ENCODE measurements at places on chromosomes 2 and 18. TPM values are rescaled to one million over a fixed set of nuclear protein-coding genes. Genes with fewer than 3 reads are reported as not detected.

GRCh38 chr2:149645391-149645790 lies 57.8 kb upstream of the MMADHC start:
- peak; percentile 51 for DNase-seq

GRCh38 chr2:18519914-18520450 lies 40.5 kb downstream of the RDH14 start:
- no peak for DNase-seq

GRCh38 chr18:32906506-32907310 lies 133.9 kb upstream of the KLHL14 start:
- DNase-seq = no peak

DNA sequence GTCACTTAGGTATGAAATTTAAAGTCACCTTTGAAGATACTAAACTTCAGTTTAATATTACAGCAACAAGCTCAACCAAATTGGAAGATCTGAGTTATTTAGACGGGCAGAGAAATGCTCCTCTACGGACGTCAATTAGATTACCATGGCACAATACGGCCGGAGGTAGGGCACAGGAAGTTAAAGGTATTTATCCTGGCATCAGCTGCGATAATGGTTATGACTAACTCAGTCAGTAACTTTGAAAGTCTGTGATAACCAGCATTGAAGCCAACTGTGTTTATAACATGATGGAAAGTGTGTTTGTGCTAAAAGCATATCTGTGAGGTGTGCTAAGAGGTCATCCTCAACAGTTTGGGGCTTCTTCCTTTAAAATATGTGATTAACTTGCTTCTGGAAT lies 117.3 kb downstream of the WDSUB1 start:
- DNase-seq = no peak

DNA sequence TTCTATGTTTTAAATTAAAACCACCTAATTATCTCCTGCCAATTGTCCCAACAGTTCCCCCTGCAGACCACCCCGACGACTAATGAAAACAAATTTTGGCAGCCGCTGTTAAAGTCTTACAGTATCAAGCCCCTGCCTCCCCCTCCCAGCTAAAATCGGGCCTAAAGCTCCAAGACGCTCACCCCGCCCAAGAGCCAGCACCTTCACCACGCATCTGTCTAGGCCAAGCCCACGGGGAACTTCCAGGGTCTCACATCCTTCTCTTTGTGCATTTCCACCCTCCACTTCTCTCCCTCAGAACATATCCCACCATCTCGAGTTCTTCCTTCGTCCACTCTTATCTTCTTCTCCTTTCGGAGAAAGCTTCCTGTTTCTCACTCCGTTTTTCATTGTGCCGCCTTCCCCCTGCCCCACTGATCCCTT lies 445 bp downstream of the PRPF40A start:
- no peak for DNase-seq

- no peak for DNase-seq
Measured at GRCh38 chr18:26438980-26439379, 109.4 kb downstream of the KCTD1 start.

DNA sequence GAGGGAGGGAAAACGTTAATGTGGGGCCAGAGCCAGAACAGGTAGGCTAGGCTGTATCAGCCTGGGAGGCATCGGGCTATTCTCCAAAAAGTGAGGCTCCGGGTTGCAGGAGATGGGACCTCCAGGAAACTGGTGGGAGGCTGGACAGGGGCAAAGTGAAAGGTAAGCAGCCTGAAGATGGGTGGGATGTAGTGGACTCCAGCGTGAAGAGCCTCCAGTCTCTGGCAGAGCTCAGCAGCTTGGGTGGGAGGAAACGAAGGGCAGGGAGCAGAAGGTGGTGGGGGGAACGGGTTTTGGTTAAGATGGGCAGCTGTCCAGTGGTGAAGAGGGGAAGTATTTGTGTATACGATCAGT lies 3.1 kb upstream of the EMX1 start:
- DNase-seq = no peak

DNA sequence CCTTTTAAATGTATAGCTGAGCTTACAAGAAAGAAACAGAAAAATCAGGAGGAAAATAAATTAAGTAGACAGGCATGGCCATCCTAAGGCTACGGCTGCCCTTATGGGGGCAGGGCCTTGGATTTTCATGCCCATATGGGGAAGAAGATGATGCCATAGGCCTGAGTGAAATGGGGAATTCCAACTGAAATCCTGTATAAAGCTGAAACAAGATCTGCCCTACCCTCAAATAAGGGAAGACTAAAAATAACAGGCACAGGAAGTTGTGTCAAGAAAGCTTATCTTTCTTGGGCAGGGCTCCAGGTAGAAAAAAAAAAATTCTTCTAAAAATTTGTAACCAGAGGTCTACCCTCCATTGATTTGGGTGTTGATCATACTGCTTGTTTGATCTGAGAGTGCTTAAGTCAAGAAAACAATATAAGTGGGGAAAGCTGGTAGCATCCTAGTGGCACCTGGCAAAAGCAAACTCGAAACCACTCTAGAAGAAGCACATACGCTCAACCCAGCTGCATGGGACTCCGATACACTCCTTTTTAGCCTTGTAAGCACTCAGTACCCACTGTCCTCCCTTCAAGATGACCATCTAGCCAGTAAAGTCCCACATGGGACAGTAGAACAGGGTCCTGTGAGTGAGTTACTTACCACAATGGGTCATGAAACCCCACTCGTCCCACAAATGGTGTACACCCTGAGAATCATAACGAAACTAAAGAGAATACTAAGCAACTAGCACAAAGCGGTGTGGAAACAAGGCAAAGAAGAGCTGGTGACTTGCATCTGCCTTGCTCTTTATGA lies 22.3 kb downstream of the DNAH7 start:
- DNase-seq = no peak

GRCh38 chr2:200689115-200689514 lies 103.3 kb downstream of the AOX1 start:
- no peak for DNase-seq

DNA sequence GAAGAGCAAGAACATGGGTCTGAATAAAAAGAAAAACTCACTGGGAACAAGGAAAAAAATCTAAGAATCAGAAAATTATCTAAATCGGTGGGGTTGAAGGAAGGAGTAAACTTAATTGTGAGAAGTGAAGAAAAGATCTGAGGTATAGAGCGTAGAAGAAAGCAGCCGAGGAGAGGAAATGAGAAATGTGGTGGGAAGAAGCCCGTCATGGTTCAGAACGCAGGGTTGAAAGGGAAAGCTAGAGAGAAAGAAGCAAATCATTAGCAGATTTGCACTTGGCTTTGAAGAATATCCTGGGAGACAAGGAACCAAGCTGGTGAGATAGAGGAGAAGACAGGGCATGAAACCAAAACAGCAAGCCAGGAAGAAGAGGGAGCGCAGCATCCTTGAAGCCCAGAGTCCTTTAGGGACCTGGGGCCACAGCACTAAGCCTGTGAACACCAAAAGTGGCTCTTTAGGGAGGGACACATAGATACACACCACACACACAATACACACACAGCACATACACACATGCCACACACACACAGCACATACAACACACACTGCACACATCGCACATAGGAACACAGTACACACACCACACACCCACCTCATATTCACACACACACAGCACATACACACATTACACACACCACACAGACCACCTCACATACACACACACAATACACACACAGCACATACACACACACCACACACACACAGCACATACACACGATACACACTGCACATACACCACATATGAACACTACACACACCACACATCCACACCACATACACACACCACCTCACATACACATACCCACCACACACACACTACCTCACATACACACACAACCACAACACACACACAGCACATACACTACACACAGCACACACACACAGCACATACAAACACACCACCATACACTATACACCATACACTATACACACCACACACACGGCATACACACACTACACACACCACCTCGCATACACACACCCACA lies 274.6 kb downstream of the ETAA1 start:
- DNase-seq = no peak

GRCh38 chr2:237156857-237157779 lies 71.4 kb downstream of the COPS8 start:
- no peak for DNase-seq

SP140 gene
- 0.33 TPM for total RNA-seq

POTEE gene
- not detected for total RNA-seq

EPHA4 gene
- 12.8 TPM for total RNA-seq

Measured in fibroblast of lung (primary cell).